Thoracic aorta (tissue), 2 donors: ENCODE measurements at places on chromosomes 11 and 22.

GRCh38 chr11:78535027-78535426, 39.6 kb downstream of the NARS2 start:
- no peak for DNase-seq

DNA sequence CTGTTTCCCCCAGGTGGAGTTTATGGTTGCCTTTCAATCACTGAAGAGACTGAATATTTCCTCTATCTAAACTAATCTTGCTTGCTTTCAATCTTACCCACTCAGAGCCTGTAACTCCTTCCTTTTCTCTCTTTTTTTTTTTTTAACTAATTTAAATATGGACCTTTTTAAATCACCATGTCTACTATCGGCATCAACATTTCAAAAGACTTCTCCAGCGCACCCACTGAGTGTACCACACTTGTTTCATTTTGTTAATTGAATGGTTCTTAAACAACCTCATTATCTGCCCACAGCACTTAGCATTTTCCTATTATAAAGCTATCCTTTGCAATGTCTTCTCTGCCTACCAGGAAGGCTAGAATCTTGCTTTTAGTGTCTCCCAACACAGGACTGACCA, 1212.5 kb downstream of the LRRC4C start:
- DNase-seq: no peak

DNA sequence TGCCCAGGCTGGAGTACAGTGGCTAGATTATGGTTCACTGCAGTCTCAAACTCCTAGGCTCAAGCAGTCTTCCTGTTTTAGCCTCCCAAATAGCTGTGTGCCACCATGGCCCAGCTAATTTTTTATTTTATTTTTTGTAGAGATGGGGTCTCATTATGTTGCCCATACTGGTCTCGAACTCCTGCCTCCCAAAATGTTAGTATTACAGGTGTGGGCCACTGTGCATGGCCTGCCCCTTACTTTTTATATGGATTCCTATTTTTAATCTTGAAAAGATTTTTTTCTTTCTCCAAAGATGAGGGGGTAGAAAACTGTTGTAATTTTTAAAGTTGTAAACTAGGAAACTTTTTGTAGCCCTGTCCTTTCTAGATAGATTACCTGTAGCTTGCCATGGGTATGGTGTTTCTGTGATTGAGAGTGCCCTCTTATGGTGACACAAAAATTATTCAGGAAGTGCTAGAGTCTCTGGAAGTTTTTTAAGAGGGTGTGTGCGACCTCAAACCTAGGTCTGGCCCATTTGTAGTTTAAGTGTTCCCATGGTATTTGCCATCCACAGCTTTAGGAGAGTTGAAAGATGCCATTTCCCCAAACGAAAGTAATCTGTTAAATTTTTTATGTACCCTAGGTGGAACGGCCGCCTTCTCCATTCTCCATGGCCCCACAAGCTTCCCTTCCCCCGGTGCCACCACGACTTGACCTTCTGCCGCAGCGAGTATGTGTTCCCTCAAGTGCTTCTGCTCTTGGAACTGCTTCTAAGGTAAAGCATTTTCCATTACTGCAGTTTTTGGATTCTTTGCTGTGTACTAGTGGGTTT, 32.4 kb downstream of the MCAM start:
- DNase-seq: no peak

GRCh38 chr11:117606790-117607189, 190.2 kb downstream of the DSCAML1 start:
- no peak for DNase-seq

DNA sequence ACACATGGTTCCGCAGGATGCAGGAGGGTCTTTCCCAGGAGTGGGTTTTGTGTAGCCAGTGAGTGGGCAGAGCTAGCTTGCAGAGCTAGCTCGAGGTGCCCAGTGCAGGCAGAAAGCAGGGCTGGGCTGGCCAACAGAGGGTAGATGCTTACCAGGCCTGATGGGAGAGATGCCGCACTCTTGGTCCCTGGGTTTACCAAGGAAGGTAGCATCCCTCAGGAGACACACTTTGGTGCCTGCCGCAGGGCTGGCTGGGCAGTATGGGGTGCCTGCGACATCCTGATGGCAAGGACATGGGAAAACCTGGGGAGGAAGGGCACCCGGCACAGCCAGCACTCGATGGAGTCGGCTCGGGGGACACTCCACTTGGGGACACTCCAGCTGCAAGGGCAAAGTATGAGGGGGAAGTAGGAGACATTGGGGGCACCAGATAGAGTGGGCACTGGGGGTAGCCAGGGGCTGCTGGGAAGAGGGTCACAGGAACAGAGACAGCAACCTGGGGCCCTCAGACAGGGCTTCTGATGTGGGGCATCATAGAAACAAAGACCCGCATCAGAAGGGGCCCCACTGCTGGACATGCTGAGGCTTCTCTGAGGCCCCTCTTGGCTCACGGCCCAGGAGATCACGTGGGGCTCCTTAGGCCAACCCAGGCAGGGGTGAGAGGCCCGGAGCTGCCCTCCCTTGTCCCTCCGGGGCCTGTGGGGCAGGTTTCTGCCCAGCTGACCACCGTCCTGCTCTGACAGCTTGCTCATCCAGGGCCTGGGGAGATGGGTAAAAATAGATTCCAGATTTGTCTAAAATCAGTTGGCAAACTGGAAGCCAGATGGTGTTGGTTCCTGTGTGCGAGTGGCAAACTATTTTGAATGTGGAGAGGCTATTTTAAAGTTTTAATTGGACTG, 89.8 kb downstream of the MORC2 start:
- DNase-seq: no peak

GRCh38 chr11:78990261-78990660, 415.6 kb upstream of the NARS2 start:
- DNase-seq: no peak

DNA sequence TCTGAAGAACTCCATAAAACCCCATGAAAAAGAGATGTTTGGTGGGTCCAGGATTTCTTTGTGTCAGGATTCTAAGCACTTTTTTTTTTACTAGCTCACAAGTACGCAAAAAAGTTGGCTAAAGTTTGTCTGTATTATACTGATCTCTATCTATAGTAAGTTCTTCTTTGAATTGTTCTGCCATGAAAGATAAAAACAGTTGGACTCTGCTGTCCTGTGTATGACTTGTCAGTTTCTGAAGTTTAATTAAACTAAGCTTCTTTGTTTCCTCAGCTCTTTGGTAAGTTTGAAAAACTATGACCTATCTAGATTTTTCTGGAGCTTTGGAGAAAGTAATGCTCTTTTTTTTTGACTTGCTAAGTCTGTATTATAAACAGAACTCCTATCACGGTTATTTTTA, 812.2 kb upstream of the LUZP2 start:
- DNase-seq: no peak

DNA sequence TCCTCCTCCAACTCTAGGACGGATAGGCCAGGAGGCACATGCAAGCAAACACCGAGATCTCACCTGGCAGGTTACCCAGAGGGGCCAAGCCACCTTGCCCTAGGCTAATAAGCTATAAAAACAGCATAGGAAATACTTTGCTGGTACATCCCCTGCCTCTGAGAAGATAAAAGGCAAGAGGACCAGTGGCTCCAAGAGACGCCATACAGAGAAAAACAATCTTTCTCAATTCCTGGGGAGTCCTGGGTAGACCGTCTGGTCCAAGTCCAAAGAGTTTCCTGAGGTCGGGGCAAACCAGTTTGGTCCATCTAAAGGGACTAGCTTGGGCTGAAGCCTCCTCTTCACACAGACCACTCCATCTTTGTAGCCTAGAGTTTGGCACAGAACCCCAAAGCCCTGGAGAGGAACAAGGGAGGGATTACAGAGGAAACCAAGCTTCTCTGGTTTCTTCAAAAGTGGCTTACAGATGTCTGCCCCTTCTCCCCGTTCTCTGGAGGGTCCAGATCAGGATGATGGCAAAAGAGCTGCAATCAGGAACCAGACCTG, 40.4 kb downstream of the NUMA1 start:
- no peak for DNase-seq
